ENCODE measurements at places on chromosomes 2 and 18.
A peak's percentile ranks its signal among the peaks of the same experiment; 100 is the strongest.

DNA sequence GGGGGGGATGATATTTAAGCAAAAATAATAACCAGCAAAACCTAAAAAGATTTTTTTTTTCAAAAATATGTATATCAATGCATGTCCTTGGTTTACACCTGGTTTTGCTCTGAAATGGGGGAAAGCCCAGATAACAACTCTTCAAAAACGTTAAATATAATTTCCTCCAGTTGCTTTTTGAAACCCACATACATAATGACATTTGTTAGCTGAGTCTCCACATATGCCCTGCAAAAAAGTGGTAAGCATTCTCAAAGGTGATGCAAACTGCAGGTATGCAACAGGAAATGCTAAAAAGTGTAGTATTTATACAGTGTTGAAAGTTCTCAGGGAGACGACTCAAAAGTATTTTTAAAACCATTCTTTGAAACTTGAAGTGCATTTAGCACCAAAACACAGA, 258.6 kb downstream of the ZEB2 start:
- DNase-seq, result no peak

DNA sequence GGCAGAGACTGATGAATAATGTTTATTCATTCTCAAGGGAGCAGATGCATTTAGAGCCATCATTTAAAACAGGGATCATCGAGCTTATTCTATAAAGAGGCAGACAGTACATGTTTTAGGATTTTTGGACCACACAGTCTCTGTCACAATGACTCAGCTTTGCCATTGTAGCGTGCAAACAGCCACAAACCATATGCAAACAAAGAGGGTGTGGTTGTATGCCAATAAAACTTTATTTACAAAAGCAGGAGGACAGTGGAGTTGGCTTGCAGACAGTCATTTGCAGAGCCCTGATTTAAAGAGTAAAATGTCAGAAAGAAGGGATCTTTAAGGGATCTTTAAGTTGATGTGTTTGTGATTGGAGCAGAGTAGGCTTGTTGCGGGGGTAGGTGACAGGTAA, 51.5 kb downstream of the SMIM21 start:
- DNase-seq, result peak; percentile 24

GRCh38 chr2:19759880-19760279, 141.9 kb downstream of the TTC32 start:
- no peak for DNase-seq

DNA sequence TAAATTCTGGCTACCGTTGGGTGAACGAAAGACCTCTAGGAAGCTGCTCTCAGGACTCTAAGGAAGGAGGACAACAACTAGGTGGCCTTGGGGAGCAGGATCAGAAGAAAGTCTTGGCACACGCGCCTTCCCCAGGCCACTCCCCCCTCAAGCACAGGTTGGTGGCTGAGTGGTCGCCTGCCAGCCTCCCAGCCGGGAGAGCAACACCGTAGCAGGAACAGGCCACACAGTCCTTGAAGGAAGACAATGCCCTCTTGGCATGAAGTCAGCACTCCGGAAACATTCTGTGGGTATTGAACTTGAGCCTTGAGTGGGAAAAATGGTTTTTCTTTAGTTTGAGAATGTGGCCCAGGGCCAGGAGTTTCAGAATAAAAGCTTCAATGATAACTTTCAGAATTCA, 87.4 kb upstream of the AGAP1 start:
- DNase-seq, result no peak

DNA sequence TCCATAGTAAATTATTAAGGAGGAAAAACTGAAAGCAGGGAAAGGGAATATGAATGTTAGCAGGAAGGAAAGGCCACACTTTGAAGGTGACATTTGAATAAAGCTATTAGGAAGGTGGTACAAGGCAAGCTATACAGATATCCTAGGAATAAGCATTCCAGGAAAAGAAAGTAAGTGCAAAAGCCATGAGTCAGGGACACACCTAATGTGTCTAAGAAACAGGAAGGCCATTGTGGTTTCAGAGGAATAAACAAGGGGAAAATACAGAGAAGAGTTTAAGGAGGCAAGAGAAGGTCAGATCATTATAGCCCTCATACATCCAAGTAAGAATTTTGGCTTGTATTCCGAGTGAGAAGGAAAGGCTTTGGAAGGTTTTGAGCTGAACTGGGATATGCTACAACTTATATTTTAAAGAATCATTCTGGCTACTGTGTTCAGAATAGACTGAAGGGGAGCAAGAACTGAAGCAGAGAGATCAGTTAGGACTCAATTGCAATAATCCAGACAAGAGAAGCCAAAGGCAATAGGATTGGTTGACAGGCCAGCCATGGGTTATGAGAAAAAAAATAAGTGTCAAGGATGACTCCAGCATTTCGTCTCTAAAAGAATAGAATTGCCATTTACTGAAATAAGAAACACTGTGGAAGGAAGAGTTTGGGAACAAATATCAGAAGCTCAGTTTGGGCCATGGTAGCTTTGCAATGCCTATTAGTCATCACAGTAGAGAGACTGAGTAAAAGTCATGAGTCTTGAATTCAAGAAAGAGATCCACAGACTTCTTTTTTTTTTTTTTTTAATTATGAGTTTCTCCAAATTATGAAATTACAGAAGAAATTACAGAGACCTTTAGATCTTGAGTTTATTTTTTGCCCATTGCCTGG, 11.3 kb downstream of the RAD51AP2 start:
- no peak for DNase-seq

DNA sequence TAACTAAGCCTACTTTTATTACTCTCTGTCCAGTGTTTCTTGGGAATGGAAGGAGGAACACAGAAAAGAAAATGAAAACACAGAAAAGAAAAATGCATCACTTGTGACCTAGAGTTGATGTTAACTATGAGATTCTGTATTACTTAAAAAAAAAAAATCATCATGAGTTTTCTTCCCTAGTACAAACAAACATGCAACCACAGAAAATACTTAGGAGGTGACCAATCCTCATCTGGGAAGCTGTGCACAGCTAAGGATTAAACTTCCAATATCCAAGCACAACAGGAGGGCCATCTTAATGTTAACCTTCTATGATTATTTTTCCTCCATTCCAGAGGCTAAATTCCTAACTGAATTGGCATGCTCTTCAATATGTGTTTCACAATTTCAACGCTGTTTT, 1140.4 kb downstream of the LRP1B start:
- DNase-seq, result no peak

DNA sequence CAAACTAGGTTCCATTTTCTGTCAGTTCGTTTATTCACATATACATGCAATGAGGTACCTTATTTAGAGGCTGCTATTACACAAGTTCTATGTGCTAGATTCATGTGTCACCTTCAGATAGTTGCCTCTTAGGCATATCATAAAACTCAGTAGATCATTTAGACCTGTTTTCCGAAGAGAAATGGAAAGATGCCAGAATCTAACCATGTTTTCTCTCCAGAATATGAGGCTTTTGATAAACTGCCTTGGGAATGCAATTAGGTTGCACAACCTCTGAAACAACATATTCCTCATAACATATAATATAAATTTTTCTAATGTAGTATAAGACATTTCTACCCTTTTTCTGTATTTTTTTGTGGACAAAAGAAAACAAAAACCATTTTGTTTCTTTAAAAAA, 108.1 kb downstream of the PRPF40A start:
- no peak for DNase-seq

Data from NCI-H345 (cell line).